Left ventricle myocardium inferior (tissue), 1 donor: ENCODE measurements at places on chromosomes 4 and X.

DNA sequence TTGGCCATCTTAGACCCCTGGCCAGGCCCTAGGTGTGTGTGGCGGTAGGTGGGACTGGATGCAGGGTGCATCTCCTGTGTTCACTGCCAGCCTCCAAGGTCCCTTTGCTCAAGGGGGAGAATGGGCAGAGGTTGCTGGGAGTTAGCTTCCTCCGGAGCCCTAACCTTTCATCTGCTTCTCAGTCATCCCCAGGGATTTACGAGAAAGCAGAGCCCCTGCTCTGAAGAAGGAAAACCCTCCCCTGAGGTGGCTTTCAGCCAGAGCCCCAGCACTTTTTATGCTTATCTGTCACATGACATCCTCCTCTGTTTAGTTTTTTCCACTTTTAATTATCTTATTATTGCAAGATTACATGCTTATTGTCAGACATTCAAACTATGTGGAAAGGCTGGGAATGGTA lies 44.9 kb upstream of the DDX3X start:
- H3K27ac ChIP-seq, result no peak overlapping the region
- no peaks in the 10 kb centered on the region for H3K4me1 ChIP-seq
- H3K4me3 ChIP-seq, result no peak overlapping the region
- no peaks in the 10 kb centered on the region for H3K27me3 ChIP-seq
- no peaks in the 10 kb centered on the region for H3K36me3 ChIP-seq

DNA sequence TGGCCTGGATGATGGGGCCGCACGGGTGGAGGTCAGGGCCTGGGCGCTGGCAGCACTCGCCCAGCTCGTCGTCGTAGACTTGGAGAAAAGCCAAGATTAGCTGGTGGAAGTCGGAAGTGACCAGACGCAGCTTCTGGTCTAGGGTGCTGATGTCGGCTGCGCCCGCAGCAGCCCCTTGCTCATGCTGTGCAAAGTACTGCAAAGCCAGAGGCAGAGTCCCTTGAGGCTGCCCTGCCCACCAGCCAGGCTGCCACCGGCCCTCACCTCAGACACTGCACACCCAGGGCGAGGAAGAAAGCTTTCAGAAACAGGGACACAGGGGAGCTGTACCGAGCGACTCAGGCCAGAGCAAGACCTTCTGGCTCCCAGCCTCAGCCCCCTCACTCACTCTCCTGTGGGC lies 9.7 kb upstream of the TREX2 start:
- no peak overlapping the region for H3K4me3 ChIP-seq
- peaks cover 16% of the 10 kb centered on the region for H3K36me3 ChIP-seq
- no peaks in the 10 kb centered on the region for H3K27me3 ChIP-seq
- DNase-seq, result no peak
- no peak overlapping the region for H3K27ac ChIP-seq

- H3K4me3 ChIP-seq, result no peak overlapping the region
- H3K27me3 ChIP-seq, result no peaks in the 10 kb centered on the region
- DNase-seq, result no peak
Observed at GRCh38 chr4:121236353-121237068, 72.4 kb upstream of the TNIP3 start.

GRCh38 chr4:121199742-121200561 lies 35.8 kb upstream of the TNIP3 start:
- no peaks in the 10 kb centered on the region for H3K36me3 ChIP-seq
- DNase-seq, result no peak
- no peaks in the 10 kb centered on the region for H3K4me1 ChIP-seq
- H3K27me3 ChIP-seq, result no peaks in the 10 kb centered on the region
- no peak overlapping the region for H3K4me3 ChIP-seq
- H3K27ac ChIP-seq, result no peak overlapping the region
